ENCODE measurements at places on chromosomes 3 and 15.

DNA sequence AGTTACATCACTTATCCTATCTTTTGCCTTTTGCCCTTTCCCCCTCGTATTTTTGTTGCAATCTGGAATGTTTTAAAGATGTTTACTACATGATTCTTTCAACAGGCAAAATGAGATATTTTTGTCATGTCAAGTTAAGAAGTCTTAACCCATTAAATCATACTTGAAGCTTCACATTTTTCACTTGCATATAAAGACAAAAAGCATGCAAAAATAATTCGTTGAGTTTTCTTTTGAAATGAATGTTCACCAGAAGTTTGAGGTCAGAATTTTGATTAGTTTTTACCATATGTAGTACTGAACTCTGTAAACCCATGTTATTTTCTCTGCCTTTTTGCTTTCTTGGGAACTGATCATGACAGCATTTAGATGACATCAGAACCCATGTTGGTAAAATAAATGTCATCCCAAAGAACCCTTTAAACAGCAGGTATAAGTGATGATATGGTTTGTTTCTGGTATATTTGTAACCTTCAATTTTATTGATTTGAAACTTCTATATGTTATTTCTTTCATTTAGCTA lies 188.5 kb downstream of the GHSR start:
- DNase-seq: no peak

DNA sequence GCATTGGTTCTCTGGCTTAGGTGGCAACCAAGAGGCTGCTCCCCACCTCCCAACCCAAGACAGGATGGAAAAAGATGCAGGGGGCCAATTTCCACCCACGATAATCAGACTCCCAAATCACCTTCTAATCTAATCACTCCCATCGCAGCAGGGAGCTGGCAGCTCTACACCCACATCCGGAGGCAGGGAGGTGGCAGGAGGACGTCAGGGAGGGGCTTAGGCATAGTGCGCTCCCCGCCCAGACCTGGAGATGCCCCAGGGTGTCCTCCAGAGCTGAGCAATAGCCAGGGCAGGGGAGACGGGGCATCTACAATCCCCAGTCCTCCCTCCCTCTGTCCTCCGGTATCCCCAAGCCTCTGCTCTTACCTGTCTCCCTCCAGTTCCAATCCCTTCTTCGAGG lies 70.5 kb upstream of the SEC13 start:
- DNase-seq: no peak

DNA sequence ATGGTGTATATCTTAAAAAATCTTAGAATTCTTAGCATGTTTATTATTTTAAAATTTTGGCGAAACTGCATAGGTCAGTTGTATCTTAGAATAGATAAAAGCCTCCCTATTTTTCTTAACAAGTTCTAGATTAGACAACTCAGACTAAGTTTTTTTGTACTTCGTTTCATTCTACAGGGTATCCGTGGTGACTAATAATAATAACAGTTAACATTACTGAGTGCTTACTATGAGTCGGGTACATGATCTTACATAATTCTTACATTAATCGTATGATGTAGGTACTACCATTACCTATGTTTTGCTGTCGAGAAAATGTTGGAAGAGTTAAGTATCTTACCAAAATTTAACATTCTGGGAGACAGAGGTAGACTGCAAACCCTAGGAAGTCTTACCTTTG lies 60.7 kb downstream of the UBE2E2 start:
- DNase-seq: no peak

DNA sequence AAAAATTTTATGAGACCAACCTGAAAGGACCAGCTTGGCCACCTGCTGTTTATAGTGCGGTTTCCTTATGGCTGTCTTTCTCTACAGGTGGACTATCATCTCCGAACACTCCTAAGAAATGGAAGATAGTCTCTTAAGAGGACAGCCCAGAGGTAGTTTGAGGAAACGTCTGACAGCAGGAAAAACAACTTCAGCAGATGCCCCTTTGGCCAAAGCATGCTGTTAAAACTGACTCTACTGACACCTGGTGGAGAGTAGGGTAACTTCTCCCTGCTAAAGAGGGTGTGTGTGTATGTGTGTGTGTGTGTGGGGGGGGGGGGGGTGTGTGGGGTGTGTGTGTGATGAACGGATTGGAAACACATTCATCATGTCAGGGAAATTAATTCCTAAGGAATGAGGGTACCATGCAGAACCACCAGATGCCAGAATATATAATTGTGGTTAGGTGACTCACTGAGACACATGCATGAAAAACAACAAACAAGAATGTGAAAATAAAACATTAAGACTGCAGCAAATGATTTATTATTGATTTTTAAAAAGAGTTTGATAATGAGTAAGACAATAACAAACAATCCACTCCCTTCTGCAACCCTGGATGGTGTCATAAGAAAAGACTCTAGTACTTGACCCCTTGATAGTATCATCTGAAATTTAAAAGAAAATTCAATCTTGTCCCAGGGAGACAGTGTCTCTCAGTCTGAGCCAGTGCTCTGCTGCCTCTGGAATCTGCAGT lies 256.5 kb downstream of the THRB start:
- DNase-seq: peak; percentile 74

- no peak for DNase-seq
Measured at GRCh38 chr3:31721676-31722075, 189.0 kb downstream of the STT3B start.

GRCh38 chr3:130737622-130738021 lies 9.0 kb downstream of the PIK3R4 start:
- no peak for DNase-seq

- DNase-seq: peak; percentile 92
Measured at GRCh38 chr3:112136959-112137693, 4.1 kb upstream of the GCSAM start.

DNA sequence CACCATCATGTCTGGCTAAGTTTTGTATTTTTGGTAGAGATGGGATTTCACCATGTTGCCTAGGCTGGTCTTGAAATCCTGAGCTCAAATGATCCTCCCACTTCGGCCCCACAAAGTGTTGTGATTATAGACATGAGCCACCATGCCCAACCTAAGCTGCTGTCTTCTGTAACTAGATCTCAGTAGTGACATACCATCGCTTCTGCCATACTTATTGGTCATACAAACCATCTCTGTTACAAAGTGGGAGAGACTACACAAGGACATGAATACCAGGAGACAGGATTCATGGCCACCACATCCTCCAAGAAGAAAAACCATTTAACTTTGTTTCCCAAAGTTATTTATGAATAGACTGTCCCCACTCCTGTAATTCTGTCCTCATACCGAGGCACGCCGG lies 81.3 kb downstream of the SMAD6 start:
- no peak for DNase-seq

DNA sequence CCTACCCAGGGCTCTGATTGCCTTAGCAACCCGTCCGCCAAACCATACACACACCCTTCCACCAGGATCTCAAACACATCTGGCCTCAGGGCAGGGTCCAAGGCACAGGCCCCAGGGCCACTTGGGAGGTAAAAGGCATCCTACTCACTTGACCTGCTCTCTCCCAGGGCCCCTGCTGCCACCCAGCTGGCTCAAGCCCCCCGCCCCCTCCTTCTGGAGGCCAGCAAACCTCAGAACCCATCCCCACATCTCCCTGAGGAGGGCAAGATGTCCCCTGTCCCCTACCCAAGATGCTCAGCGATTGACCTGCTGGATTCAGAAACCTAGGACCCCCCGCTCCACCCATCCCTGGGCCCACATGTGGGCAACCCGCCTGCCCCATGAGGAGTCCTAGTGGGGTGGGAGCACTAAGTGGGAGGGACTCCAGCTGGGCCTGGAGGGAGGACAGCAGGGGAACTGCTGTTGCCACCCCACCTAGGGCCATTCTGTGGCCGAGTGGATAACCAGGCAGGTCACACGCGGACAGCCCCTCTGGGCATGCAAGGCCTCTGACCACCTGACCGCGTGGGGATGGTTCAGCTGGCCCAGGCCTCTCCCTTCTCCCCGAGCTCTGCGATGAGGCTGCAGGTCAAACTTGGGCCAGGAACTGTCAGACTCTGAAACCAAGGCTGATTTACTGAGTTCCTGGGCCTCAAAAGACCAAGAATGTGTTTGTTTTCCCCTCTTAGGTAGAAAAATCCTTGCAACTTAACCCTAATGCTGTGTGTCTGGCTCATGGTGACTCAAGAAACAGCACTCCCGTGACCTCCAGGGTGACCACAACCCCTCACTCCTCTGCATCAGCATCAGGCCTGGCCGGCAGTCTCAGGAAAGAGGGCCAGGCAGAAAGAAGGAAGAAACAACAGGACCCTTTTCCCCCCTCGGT lies 4.2 kb downstream of the MFGE8 start:
- no peak for DNase-seq

- no peak for DNase-seq
Measured at GRCh38 chr3:36461597-36461996, 81.3 kb downstream of the STAC start.

GRCh38 chr3:179181021-179181472 lies 32.9 kb downstream of the PIK3CA start:
- no peak for DNase-seq
